Hippocampal formation (tissue), 2 donors: ENCODE measurements at places on chromosomes 3 and 15.

GRCh38 chr3:188962253-188963247 is 209.2 kb upstream of the TPRG1 start:
- DNase-seq, result no peak

DNA sequence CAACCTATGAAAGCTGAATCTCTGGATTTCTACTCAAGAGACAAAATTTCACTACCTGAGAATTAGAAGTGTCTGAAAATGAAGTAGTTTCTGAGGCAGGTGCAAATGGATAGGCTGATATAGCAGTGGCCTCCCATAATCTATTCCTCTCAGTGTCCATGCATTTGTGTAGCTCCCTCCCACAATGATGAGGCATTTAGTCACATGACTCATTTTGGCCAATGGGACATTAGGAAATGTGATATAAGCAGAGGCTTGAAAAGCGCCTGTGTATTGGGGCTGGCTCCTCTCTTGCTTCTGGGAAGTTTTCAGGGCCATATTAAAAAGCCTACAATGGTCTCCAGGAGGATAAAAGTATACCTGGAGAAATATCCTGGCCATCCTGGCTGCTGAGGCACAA is 79.7 kb upstream of the MRPL3 start:
- DNase-seq, result no peak

GRCh38 chr3:112308151-112308911 is 14.3 kb upstream of the SLC9C1 start:
- no peak for DNase-seq

DNA sequence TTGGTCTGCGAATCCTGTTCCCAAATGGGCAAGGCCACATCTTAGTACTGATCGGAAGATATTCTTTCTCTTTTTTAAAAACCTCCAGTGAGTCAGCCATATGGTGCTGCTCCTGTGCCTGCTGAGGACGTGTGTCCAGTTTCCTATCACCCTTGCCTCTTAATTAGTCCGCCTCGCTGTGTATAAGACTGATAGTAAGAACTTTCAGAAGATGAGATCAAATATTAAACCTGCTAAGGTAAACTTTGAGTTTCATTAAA is 612 bp downstream of the UBA5 start:
- DNase-seq, result no peak

DNA sequence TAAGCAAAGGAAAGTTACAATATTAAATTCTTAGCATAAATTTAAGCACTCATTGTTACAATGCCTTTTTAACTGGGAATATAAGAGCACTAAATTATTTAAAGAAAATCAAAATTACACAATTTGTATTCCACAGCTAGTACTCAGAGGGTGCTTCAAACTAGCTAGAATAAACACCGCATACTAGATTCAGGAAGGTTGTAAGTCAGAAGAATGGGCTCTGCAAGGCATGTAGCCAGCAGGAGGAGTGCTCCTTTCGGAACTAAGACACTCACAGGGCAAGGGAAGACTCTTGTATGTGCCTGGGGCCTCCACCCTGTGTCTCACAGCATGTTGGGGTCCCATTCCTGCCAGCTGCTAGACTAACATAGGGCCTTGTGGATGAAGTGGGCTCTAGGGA is 327.7 kb upstream of the ALCAM start:
- no peak for DNase-seq

DNA sequence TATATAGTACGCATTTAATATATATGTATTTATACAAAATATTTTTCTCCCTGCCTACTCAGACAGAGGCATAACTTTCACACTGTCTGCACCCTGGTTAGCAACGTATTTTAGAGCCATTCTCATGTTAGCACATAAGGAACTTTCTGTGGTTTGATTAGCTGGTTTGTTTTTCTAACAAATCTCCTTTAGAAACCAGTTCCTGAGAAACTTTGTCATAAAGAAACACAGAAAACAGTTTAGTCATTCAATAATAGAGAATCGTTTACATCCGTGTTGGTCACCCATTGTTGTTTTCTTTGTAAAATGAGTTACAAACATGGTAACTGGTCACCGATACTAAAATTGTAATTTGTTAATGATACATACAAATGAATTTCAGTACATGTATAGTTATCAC is 5.9 kb upstream of the NGRN start:
- DNase-seq, result no peak

DNA sequence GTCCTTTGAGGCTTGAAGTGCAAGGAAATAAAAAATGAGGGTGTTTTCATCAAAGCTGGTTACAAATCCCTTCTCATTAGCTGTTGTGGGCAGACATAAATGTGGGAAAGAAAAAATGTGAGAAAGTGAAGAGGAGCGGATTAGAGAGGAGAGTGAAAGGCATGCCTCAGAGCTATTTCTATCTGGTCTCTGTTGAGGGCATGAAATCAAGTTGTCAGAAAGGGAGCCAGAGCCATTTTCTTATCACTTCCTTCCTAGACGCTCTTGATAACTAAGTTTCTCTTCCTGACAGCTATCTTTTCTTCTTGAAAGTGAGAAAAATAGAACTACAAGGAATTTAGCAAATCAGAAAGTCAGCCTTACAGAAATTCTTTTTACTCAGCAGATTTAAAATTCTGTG is 20.8 kb upstream of the CAPN3 start:
- no peak for DNase-seq

- no peak for DNase-seq
Measured at GRCh38 chr3:94500146-94500545, 437.3 kb downstream of the NSUN3 start.

GRCh38 chr15:60191821-60192220 is 187.7 kb downstream of the FOXB1 start:
- DNase-seq, result no peak

GRCh38 chr3:47469616-47470015 is 6.1 kb downstream of the SCAP start:
- no peak for DNase-seq

DNA sequence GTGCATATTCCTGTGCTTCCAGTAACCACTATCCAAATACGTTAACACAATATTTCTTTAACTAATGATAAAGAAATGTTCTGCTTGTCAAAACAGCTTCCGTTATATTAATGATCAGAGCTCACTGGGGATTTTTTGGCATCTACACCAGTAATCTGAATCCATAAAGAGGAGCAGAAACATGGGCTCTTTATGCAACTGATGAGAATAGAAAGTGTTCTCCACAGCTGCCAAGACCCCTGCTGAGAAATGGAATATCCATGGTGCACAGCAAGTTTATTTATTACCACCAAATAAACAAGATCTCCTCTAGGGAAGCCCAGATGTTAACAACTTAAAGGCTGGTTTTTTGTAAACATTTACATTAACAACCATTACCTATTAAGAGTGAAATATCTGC is 54.5 kb downstream of the ALDH1A2 start:
- no peak for DNase-seq

DNA sequence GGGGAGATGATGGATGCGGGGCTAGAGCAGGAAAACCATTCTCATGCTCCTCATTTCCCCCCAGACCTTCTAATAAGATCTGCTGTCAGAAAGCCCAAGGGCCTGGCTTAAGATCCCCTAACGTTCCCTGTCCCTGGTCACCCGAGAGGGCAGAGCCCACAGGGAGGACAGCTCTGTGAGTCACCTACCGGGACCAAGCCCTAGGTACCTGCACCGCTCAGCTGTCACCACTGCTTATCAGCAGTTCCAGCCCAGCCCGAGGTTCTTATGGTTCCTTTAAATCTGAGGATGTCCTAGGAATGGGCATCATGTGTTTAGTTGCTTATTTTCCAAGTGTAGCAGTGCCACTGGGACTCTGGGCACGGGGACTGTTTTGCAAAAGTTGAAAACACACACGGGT is 53.0 kb downstream of the ATP10A start:
- no peak for DNase-seq

- DNase-seq, result no peak
Measured at GRCh38 chr3:16132190-16132589, 42.3 kb upstream of the GALNT15 start.

DNA sequence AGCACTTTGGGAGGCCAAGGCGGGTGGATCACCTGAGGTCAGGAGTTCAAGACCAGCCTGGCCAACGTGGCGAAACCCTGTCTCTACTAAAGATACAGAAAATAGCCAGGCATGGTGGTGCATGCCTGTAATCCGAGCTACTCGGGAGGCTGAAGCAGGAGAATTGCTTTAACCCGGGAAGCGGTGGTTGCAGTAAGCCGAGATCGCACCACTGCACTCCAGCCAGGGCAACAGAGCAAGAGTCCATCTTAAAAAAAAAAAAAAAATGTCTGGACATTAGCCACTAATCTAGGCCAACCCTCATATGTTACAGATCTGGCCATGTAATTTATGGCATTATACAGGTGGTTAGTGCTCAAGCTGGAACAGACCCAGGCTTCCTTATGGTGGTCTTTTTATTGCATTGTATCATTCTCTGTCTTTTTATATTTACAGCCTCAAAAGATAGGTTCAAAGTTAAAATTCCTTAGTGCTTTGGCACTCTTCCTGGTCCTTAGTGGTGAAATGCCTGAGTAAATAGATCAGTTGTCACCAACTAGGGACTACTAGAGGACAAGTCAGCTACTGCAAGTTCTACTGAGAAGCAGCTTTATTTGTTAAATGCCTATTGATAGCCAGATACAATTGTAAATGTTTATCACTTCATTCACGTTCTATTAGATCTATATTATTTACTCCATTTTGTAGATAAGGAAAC is 16.0 kb downstream of the STARD9 start:
- no peak for DNase-seq

DNA sequence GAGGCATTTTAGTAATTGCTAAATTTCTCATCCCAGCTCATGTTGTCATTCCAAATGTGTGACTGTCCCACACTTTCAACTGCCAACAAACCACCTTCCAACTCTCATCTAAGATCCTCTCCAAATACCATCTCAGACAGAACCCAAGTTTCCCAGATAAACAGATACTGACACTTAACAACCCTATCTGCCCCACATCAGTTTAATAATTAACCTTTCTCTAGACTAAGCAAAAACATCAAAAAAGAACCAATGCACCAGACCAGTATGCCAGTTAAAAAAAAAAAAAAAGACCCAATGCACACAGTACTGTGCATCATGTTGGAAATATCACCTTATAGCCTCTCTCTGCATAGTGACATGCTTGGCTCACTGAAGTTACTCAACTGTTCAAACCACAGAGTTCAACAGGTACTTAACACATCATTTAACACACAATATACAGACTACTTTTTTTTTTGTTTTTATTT is 5.5 kb downstream of the SFMBT1 start:
- no peak for DNase-seq

DNA sequence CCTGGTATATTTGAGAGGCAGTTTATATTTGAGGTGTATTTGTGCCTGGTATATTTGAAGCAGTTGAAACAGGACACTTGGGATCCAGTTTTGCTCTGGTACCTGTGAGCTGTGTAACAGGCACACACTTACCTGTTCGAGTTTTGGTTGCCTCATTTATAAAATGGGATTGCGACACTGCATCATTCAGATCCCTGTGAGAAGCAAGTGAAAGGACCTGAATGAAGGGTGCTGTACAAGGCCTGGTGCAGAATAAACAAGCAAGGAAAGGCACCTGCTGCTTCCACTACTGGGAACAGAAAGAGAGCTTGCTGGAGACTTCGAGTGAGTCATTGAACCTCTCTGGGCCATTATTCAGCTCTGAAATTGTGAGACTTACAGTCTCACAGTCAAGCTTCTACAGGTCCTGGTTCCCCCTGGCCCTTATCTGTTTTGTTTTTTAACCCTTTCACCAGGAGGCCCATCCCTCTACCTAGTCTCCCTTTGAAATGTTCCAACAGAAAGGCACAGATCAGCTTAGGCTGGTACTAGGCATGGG is 11.5 kb downstream of the FETUB start:
- no peak for DNase-seq

DNA sequence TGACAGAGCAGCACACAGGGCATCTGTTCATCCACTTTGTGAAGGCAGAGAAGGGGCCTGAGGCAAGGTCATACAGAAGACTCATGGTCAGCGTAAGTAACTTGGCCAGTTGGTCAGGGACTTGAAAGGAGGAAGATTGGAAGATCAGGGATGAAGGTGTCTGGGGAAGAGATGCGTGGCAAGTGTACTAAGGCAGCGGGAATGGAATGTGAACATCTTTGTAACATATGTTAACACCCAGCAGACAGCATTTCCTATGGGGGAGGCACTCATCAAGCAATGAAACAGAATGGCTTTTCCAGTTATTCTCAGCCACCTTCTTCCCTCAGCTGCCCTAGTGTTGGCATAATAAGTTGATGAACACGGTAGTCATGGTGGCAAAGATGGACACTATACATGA is 7.8 kb upstream of the RFC4 start:
- no peak for DNase-seq

GRCh38 chr15:53390549-53390948 is 368.9 kb downstream of the WDR72 start:
- no peak for DNase-seq

DNA sequence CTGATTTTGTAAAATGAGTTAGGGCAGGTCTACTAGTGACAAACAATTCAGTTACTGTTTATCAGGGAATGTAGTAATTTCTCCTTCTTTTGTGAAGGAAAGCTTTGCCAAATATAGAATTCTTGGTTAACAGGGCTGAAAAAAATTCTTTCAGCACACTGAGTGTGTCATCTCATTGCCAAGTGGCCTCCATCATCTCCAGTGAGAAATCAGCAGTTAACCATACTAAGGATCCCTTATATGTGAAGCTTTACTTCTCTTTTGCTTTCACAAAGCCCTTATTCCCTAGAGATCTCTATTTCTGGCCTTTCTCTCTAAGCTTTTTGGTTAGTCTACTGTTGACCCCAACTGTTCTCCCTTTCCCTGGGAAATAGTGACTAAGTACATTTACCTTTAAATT is 269.1 kb downstream of the SCAPER start:
- DNase-seq, result no peak

DNA sequence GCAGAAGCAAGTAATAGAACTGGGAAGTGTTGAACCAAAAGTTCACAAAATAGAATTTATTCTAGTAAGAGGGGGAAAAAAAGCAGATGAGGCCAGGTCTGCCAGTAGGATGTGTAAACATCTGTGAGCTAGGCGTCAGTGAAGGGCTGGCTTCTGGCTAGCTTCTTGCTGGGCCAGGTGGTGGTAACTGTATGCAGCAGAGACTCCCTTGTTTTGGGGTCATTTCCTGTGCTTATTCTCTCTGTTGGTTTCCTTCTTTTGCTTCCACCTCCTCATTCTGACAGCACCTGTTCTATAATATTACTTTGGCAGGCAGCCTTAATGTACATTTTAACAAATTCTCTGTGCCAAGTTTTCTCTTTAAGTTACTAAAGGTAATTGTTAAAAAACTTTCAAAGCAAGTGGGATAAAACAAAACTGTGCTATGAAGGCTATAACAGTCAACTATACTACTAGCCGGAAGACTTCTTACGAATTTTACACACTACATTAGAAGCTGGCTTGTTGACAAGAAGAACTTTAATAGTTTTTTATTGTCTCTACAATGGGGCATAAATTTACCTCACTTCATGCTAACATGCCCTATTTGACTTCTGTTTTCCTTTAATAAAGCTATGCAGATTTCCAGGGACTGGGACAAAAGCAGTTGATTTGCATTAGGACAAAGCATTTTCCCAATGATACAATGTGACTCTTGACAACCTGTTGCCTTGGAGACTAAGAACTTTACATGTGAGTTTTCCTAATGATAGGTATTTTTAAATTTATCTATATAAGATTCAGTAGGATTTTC is 318.8 kb upstream of the NAALADL2 start:
- no peak for DNase-seq
